ENCODE measurements at places on chromosomes 16 and 17. TPM values are rescaled to one million over a fixed set of nuclear protein-coding genes. Genes with fewer than 3 reads are reported as not detected.
A peak's percentile ranks its signal among the peaks of the same experiment; 100 is the strongest.

DNA sequence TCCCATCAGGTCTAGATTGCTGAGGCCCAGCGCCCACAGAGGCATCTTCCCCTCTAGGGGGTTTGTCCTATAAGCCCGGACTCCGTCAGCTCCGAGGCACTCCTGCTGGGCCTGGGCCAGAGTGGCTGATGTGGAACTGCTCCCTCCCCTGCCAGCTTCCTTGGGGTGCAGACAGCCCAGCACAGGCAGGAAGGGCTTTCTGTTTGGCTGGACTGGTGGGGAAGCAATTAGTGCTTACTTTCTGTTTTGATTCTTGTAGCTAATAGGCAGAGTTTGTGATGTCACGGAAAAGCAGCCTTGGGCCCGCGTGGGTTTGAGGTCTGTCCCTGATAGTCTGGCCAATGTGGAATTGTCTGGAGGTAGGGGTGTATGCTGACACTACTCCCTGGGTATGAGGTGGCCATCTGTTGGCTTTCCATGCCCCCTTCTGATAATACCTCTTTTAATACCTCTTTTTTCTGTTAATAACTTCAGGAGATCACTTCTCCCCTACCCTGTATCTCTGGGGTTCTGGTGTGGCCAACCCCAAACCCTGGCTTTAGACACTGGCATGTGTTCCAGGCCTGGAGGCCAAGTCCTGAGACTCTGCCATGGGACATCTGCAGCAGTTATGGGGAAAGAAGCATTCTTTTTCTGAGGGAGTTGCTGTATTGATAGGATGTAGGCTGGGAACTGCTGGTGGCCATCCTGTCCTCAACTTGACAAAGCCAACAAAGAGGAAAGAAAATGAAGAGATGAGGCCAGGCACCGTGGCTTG, 190.9 kb downstream of the RAB11FIP4 start:
- H3K36me3 ChIP-seq: no peaks in the 10 kb centered on the region
- H3K4me1 ChIP-seq: peaks cover 19% of the 10 kb centered on the region
- H3K27ac ChIP-seq: peak overlapping the region; percentile 9
- peak overlapping the region; percentile 33 for H3K4me3 ChIP-seq

GRCh38 chr16:68987734-68988457, 117.6 kb upstream of the HAS3 start:
- no peak overlapping the region for H3K27ac ChIP-seq
- H3K36me3 ChIP-seq: peaks cover 38% of the 10 kb centered on the region
- no peaks in the 10 kb centered on the region for H3K27me3 ChIP-seq
- DNase-seq: no peak

DNA sequence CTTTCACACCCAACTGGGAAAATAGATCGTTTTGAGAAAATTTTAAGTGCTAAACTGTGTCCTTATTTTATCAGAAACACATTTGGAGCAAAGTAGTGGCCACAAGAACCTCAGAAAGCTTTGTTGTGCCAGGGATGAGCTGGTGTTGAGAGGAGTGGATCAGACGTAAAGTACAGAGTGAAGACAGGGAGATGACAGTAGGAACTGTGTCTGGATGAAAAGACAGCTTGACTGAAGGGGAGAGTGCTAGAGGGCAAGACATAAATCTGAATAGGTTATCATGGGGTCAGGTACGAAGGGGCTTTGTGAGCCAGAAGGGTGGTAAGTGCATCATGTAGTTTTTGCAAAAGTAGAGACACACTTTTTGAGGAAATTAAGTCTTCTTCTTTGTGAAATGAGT, 39.3 kb upstream of the CARMIL2 start:
- H3K4me1 ChIP-seq: peaks cover 31% of the 10 kb centered on the region
- DNase-seq: no peak
- no peak overlapping the region for H3K27ac ChIP-seq
- H3K36me3 ChIP-seq: peaks cover 13% of the 10 kb centered on the region

Gene NOG
- total RNA-seq: not detected

DNA sequence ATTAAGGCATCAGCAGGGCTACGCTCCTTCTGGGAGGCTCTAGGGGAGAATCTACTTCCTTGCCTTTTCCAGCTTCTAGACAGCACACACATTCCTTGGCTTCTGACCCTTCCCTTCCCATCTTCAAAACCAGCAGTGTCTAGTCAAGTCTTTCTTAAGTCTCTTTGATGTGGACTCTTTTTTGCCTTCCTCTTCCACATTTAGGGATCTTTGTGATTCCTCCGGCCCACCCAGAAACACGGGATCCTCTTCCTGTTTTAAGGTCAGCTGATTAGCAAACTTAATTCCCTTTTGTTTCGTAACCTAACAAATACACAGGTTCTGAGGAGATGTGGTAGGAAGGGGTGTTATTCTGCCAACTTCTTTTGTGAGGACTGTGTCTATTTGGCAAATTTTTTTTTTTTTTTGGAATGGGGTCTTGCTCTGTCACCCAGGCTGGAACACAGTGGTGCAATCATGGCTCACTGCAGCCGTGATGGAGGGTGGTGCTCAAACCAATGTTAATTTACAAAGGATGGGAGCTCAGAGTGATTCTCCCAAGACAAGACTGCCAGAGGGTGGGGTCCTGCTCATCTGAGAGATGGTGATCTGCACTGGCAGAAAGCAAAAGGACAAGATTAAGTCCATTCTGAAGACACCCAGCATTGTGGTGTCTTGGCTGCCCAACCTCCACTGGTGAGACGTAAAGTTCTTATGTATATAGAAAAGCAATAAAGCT, 14.7 kb downstream of the KNOP1 start:
- peaks cover 87% of the 10 kb centered on the region for H3K36me3 ChIP-seq
- no peak for DNase-seq
- no peaks in the 10 kb centered on the region for H3K27me3 ChIP-seq
- no peak overlapping the region for H3K4me3 ChIP-seq
- no peak overlapping the region for H3K27ac ChIP-seq

Measured in activated B cell treated with CpG ODN at 0.5 μM for 24 hours (primary cell).